ENCODE measurements at places on chromosomes 16 and 17. TPM values are rescaled to one million over a fixed set of nuclear protein-coding genes. Genes with fewer than 3 reads are reported as not detected.

CRHR1 gene
- under 0.01 TPM for total RNA-seq

MYH13 gene
- total RNA-seq, result not detected

FNDC8 gene
- total RNA-seq, result not detected

KRT36 gene
- not detected for total RNA-seq

DHRS7C gene
- not detected for total RNA-seq

All from hematopoietic multipotent progenitor cell (in vitro differentiated cells).